Germinal center (tissue), 1 donor: ENCODE measurements at places on chromosomes 6 and 20.

DNA sequence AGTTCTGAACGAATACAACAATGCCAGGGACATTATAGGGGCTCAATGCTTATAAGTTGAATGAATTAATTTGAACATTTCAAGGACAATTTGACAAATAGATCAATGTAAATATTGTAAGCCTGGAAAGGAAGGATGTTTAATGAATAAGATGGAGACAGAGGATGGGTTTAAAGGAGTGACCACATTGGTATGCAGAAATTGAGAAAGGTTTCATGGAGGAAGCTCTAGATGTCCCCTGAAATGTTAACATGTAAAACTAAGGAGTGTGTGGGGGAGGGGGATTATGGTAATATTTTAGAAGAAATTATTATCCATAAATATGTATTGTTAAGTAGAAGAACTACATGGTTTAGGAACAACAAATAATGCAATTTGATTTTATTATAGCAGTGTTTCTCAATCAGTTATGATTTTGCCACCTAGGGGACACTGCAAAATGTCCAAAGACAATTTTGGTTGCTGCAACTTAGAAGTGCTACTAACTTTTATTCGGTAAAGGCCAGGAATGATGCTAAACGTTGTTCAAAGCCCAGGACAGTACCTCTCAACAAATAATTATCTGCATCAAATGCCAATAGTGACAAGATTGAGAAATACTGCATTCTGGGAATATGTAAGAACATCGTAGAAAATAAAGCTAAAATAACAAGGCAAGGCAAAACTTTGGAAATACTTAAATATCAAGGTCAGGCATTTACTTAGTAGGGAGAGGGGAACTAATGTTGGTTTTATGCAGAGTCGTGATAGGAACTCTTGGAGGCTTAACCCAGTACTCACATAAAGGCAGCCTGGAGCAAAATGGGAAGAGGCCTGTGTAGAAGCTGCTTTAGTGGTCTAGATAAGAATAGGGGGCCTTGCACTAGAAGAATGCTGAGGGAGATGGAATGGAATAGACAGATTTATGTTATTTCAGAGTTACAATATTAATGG is 686.9 kb upstream of the CITED2 start:
- no peak for DNase-seq

DNA sequence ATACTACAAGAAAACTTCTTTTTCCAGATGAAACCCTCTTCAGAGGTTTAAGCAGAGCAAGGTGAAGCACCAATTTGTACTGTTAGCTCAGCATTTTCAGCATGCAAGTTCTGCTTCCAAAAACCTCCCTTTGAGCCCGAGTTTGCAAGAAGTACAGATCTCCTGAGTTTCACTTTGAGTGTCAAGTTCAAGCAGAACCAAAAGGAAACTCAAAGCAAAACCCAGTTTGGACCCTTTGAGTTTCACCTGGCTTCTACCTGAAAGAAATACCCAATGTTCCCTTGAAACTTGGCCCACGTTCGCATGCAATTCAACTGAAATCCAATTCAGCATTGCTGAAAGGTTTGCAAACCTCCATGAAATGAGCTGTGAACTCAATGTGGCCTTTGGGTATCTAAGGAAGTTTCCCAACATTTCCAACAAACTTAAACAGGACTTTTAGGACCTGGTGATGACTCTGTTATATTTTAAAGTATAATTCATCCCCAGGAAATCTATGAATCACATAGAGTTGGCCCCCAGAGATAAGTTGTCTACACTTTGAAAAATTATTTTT is 62.9 kb upstream of the HBS1L start:
- no peak for DNase-seq

GRCh38 chr20:4973330-4974097 is 27.8 kb downstream of the SLC23A2 start:
- no peak for DNase-seq

GRCh38 chr20:47466213-47466612 is 35.5 kb upstream of the NCOA3 start:
- no peak for DNase-seq

GRCh38 chr20:56693217-56693616 is 64.1 kb downstream of the TFAP2C start:
- DNase-seq = no peak

- no peak for DNase-seq
Measured at GRCh38 chr20:18795366-18795765, 18.2 kb upstream of the SCP2D1 start.

DNA sequence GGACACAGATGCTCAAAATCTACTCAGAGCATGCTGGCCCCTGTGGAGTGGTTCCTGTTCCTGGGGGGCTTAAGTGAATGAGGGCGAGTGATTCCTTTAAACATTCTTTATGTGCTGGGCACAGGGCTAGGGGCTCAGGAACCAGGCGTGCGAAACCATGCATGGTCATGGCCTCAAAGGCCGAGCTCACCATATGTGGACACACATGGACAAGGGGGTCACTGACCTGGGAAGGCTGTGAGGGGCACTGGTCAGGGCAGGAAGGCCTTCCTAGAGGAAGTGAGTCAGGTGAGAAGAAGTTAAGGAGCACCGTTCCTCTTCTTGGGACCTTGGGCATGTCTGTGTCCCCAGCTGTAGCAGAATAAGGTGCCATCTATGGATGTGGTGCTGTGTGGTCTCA is 74.6 kb upstream of the BHLHE23 start:
- no peak for DNase-seq

GRCh38 chr6:3380344-3381232 is 76.3 kb downstream of the SLC22A23 start:
- no peak for DNase-seq
